Fibroblast of pulmonary artery (primary cell): ENCODE measurements at places on chromosomes 16 and 17.

GRCh38 chr16:72807245-72807644 is 240.7 kb downstream of the ZFHX3 start:
- DNase-seq: no peak

DNA sequence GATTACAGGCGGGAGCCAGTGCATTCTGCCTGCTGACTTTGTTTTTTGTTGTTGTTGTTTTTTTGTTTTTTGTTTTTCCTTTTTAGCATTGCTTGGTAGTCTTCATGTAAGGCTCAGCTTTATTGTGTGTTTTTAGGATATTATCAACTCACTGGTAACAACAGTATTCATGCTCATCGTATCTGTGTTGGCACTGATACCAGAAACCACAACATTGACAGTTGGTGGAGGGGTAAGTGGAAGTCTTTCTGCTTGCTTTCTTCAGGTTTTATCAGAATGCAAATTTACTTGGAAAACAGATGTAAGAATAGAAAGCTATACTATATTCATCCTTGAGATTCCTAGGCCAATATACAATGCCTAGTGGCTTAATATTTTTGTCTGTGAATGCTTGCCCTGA is 3.3 kb upstream of the CMTM1 start:
- DNase-seq: no peak

DNA sequence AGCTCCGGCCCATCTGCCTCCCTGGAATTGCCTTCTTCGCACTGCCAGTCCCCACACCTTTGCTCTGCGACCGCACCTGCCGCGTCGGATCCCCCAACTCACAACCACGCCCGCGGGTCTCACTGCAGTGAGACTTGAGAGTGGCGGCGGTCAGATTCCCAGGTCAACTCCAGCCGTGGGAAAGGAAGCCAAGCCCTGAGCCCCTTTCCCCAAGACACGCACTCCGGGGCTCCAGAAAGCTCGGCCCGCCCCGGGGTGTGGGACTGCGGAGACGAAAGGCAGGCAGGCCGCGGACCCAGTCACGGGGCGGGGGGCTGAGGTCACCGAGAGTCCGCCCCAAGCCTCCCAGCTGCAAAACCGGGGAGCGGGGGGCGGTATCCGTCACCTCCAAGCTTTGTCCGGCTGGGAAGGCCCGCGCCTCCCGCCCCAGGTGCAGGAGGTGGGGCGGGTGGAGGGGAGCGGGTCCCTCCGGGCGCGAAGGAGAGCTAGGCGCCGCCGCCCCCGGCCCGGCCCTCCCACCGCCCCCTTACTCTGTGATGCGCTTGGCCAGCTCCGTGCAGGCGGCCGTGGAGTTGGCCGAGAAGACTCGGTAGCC is 615 bp downstream of the PRPSAP1 start:
- no peak for DNase-seq

DNA sequence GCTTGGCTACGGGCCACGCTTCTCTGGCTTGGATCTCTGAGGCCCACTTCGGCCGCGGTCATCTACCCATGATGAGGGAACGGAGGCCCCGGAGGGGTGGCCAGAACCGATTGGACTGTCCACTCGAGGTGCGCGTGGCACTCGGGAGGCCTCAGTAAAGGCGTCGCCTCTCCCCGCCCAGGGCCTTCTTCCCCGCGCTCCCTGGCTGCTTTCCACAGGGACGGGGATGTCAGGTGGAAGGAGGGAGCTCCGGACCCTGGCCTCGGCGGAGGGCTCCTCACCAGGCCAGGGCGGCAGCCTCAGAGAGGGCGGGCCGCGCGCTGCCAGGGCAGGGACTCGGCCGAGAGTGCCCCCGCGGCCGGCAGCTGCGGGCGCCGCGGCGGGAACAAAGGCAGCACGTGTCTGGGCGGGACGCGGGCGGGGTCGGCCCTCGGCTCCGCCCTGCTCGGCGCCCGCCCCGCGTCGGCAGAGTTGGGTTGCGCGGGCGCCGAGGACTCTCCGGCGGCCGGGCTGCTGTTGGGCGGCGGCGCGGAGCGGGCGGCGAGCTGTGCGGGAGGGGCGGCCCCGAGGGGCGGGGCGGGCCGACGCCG is 587 bp upstream of the CDK5R1 start:
- DNase-seq: peak; percentile 64

GRCh38 chr17:3847165-3847670 is 1.2 kb upstream of the NCBP3 start:
- no peak for DNase-seq
